ENCODE measurements at places on chromosomes 7 and 10.

DNA sequence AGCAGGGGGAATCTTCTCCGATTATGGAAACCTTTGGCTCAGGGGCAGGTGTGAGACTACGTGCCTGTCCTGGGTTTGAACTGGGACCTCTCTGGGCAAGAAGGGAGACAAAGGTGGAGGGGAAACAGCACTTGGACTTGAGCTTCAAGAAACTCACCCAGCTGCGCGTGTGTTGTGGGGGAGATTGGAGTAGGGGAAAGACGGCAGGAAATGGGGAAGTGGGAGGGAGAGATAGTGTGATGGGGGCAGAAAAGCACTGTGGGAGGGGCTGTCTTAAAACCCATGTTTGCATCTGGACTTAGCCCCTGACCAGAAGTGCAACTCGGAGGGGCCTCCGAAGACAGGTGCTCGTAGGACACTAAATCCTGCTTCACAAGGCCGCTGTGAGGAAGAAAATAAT is 107.0 kb downstream of the HIP1 start:
- no peak for DNase-seq

GRCh38 chr10:70125918-70126552 is 6.6 kb downstream of the AIFM2 start:
- no peak for DNase-seq

GRCh38 chr7:115937960-115938359 is 92.6 kb downstream of the TFEC start:
- no peak for DNase-seq

DNA sequence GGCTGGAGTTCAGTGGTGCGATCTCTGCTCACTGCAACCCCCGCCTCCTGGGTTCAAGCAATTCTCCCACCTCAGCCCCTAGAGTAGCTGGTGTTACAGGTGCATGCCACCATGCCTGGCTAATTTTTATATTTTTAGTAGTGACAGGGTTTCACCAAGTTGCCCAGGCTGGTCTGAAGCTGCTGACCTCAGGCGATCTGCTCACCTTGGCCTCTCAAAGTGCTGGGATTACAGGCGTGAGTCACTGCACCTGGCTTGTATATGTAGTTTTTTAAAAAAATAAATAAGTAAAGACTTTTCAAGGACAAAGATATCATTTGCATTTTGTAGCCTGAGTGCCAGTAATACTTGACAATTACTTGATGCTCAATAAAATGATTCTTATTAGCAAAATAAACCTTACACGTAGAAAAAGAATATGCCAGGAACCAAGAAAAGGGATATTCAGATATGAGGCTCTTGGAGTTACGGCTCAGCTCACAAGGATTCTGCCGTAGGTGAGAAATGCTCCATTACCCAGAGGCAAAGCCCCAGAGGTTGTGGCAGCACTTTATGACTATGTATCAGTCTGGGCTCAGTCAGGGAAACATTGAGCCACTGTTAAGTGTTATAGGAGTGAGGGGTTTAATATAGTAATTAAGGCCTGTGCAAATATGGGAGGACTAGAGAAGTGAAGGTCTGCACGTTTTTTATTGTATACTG is 98.5 kb downstream of the TPST1 start:
- DNase-seq: no peak

DNA sequence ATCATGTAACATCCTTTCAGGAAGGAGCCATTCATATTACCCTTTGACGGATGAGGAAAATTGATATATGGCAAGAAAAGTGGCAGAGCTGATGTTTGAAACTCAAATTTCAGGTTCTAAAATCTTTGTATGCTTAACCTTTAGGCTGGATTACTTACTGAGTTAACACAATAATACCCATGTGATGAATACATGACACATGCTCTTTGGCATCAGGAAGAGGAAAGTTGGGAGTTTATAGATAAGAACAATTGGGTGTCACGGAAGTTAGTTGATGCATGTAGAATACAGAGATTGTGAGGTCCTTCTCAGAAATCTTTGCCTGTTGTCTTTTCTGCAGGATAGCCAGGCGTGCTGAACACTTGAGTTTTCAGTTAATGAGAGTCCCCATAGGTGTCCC is 572.1 kb upstream of the POM121L12 start:
- no peak for DNase-seq

- DNase-seq: no peak
Observed at GRCh38 chr7:11540271-11540761, 291.7 kb downstream of the THSD7A start.
